ENCODE measurements at places on chromosomes 7 and 10. TPM values are rescaled to one million over a fixed set of nuclear protein-coding genes. Genes with fewer than 3 reads are reported as not detected.

Gene ZCCHC24
- 7.0 TPM for total RNA-seq

Gene CARD11
- 0.57 TPM for total RNA-seq

Gene DMBT1
- 0.17 TPM for total RNA-seq

DNA sequence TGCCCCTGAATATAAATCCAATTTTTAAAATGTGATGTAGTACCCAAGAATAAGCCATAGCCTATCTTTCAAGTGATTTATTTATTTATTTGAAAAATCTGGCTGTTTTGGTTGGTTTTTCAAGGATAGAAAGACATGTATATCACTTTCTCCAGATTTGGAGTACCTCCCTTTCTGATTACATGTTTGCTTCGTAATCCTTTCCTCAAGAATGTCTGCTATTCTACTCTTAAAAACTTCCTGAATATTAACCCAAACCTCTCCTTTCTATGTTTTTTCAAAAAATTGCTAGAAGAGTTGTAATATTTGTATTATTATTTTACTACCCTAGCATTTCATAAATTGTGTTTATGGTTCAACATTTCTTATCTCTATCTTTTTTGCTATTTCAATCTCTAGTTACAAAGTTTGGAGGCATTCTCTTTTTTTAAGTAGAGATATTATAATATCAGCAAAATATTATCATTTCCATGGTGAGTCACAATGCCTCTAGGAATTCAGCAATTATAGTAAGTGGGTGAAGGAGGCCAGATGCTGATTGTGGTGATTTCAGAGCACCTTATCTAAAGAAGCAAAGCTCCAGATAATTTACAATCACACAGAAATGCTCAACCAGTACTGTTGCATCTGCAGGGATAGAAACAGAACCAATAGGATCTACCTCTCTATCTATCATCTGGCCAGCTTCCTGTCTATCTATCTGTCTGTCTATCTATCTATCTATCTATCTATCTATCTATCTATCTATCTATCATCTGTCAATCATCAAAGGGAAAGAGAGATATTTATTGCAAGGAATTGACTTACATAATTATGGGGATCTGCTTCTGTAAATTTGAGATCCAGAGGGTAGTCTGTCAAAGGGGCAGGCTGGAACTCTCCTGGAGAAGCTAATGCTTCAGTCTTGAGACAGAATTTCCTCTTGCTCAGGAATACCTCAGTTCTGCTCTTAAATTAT lies 412.5 kb upstream of the SEMA3C start:
- H3K4me1 ChIP-seq, result no peaks in the 10 kb centered on the region
- no peak overlapping the region for H3K27ac ChIP-seq
- H3K4me3 ChIP-seq, result no peak overlapping the region

DNA sequence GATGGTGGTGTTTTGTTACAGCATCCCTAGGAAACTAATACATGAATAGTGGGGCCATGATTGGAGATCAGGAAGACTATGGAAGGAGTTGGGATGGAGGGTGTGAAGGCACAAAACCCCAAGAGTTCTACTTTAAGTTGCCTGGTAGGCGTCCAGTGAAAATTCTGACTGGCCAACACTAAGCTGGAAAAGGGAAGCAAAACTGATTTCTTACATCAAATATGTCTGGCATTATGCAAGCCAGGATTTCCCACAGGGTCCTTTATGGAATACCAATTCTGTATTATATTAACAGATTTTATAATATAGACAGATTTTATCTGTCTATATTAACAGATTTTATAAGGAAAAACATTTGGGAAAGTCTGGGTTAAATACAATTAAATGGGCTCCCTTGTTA lies 16.2 kb downstream of the CPVL start:
- DNase-seq, result no peak
- no peak overlapping the region for H3K27ac ChIP-seq
- no peaks in the 10 kb centered on the region for H3K36me3 ChIP-seq
- H3K4me3 ChIP-seq, result no peak overlapping the region
- no peaks in the 10 kb centered on the region for H3K27me3 ChIP-seq

DNA sequence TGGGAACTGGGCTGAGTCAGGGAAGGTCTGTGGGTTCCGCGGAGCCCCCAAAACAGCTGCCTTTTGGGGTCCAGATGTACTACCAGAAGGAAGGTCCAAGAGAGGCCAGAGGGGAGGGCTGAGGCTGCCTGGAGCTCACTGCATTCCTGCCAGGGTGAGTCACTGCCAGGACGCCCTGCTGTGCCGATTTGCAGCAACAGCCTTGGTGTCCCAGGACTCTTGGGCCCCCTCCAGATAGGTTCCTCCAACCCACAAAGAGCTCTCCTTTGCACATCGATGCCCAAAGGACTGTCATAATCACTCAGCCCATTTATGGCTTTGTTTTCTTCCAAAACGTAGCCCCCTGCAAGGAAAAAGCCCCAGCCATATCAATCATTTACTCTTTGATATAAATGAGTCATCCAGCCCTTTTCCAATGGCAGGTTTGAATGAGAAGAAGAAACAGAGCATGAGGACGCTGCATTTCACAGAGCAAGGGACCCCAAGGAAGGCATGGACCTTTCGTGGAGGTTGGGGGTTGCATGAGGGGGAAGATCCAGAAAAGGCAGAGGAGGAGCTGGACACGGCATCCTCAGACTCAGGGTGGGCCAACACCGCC lies 32.2 kb upstream of the COL13A1 start:
- H3K4me3 ChIP-seq, result no peak overlapping the region
- H3K36me3 ChIP-seq, result no peaks in the 10 kb centered on the region
- DNase-seq, result peak; percentile 40
- no peaks in the 10 kb centered on the region for H3K27me3 ChIP-seq
- peaks cover 16% of the 10 kb centered on the region for H3K4me1 ChIP-seq

GRCh38 chr10:82266438-82266837 lies 391.4 kb downstream of the NRG3 start:
- H3K4me1 ChIP-seq, result no peaks in the 10 kb centered on the region
- DNase-seq, result no peak
- no peak overlapping the region for H3K4me3 ChIP-seq
- no peak overlapping the region for H3K27ac ChIP-seq
